ENCODE measurements at places on chromosomes 11 and 22.

GRCh38 chr22:49712195-49712791 is 115.4 kb downstream of the BRD1 start:
- DNase-seq = no peak

- no peak for DNase-seq
Measured at GRCh38 chr11:559712-560304, 730 bp downstream of the LMNTD2 start.

DNA sequence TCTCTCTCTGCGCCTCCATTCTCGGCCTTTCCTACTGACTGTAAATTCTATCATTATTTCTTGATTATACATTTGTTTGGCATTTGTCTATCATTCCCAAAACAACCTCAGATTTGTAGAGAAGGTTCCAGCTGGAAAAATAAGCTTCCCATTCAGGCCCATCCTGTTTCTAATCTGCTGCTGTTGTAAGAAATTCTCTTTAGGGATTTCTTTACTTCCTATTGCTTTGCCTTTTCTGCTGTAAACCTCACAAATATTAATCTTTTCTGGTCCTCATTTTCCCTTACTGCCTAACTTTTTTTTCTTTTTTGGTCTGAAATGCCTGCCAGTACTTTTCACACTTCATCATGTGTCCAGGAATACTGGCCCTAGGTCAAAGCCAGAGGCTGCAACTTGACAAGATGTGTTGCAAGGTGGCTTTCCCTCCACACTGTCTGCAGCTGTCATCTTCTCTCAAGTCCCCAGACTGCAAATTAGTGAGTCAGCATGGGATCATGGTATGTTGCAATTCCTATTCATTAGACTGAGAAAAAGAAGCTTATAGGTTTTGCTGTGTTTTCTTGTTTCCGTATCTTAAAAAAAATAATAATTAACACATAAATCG is 858.7 kb upstream of the CHORDC1 start:
- DNase-seq = no peak

DNA sequence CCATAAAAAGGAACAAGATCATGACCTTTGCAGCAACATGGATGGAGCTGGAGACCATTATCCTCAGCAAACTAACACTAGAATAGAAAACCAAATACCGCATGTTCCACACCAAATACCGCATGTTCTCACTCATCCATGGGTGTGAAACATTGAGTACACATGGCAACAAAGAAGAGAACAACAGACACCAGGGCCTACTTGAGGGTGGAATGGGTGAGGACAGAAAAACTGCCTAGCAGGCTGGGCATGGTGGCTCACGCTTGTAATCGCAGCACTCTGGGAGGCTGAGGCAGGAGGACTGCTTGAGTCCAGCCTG is 12.3 kb downstream of the EHD1 start:
- DNase-seq = no peak

DNA sequence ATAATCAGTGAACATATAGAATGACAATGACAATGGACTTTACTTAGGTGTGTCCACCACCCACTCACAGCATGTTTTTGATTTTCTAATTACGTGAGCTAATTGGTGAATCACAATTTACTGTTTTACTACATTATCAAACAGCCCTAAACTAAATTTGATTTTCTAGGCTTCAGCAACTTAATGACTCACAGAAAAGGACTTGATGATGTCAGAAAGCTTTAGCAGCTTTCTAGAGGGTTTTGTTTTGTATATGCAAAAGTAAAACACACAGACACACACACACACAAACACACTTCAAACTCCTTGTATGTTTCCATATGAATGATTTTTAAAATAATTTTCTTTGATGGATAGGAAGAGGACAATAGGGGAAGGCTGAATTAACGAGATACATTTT is 878.6 kb upstream of the CCDC90B start:
- DNase-seq = no peak

- no peak for DNase-seq
Measured at GRCh38 chr11:40241524-40242051, 1217.9 kb downstream of the LRRC4C start.

DNA sequence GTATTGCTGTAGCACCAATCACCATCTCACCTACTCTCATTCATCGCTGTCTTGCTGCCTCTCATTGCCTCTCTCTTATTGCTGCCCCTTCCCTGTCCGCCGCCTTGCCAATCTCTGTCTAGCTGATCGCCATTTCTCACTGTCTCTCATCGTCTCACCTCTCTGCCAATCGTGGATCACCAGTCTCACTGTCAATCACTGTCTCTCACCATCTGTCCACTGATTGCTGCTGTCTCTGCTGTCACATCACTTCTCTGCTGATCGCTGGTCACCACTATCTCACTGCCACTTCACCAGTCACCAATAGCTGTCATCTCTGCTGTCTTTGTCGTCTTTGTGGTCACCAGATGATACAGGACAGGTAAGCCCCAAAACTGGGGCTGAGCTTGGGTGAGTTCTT is 20.6 kb upstream of the RNASEH2C start:
- DNase-seq = no peak

DNA sequence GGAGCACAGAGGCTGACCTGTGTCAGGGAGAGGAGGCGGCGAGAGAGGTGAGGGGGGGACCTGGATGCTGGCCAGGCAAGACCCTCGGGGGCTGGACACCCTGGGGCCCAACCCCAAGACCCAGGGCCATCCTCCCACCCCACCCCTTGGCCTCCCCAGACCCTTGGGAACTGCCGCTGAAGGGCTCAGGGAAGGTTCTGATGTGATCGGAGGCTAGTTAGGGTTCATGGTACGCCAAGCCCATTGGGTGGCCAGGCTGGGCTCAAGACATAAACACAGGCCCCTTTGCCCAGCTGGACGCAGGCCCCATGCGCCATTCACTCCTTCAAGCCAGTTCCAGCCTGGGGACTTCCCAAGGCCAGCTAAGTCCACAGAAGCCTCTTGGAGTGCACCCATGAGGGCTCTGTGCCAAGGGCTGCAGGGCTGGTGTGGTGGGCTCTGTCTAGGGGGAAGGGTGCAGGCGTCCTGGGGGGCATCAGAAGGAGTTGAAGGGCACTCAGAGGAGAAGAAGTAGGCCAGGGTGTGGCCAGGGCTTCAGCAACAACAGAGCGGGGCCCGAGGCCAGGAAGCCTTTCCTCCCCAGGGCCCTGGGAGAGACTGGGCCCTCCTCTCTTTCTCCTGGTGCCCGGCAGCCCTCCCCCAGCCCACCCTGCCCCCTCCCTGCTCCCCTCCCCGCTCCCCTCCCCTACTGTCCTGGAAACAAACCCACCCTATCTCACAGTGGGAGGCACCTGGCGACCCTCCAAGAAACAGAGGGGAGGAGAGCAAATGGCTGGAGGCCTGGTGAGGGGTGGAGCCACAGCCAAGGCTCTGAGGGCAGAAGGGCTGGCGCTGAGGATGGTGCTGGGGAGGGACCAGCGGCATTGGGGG is 12.9 kb downstream of the TSPAN32 start:
- no peak for DNase-seq

All from SW 1271 (cell line).